Naive thymus-derived CD4-positive, alpha-beta T cell (primary cell): ENCODE measurements at places on chromosomes 3 and 15. TPM values are rescaled to one million over a fixed set of nuclear protein-coding genes. Genes with fewer than 3 reads are reported as not detected.

Gene TLR9
- total RNA-seq = 0.18 and 0.89 TPM in 2 replicates

Gene ADAMTS7
- total RNA-seq = not detected

Gene SMCO1
- not detected for total RNA-seq

GRCh38 chr3:176740906-176741663 lies 456.2 kb downstream of the TBL1XR1 start:
- DNase-seq = no peak

DNA sequence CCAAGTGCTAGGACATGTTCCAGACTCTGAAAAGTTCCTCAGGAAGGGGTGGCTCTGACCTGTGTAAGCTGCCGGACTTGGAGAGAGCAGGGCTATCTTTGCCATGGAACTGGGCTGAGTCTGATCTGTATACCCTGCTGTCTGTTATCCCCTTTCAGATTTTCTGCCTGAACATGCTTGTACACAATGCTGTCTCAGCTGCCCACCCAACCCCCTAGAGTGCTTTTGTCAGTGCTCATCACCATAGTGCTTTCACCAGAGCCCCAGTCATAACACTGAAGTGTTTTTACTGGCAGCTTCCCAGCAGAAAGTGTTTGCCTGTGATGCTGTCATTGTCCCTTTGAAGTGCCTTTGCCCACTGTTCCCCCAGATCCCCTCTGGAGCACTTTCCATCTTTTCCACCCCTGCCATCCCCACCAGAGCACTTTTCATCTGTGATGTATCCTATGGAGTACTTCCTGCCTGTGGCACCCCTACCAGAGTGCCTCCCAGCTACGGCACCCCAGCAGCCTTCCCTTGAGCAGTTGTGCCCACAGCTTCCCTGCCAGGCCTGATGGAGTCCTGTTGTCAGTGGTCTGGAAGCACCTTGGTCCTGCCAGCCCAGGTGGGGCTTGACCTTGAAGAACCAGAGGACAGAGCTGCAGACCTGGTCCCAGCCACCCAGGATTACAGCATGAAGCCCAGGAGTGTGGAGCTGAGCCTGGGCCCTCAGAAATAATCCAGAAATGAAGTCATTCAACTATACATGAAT lies 397.7 kb downstream of the DIPK2A start:
- DNase-seq = no peak

DNA sequence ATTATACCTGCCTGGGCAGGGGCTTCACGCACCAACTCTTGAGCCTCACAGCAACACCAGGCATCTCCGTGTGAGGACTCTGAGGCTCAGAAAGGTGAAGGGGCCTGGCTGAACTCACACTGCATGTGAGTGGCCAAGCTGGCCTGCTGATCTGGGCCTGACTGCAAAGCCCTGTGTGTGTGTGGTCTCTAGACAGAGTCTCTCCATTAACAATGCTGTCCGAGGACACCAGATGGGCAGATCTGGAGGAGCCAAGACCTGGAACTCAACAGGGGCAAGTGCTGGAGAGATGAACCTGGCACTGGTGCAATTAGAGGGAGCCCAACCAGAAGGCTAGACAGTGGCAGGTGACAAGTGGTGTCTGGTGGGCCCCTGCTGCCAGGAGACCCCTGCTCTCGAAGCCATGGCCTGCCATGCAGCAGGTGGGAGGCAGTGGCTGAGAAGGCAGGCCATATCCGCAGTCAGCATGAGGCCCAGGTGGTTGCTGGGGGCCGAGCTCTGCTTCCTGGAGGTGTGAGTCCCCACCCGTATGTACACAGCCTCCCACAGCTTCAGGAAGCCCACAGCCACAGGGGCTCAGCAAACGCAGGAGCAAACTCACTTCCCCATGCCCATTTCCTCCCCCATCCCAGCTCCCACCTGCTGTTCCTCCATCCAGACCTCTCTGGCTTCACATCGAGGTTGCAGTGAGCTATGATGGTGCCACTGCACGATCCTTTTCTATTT lies 39.0 kb downstream of the CYP11A1 start:
- no peak for DNase-seq

DNA sequence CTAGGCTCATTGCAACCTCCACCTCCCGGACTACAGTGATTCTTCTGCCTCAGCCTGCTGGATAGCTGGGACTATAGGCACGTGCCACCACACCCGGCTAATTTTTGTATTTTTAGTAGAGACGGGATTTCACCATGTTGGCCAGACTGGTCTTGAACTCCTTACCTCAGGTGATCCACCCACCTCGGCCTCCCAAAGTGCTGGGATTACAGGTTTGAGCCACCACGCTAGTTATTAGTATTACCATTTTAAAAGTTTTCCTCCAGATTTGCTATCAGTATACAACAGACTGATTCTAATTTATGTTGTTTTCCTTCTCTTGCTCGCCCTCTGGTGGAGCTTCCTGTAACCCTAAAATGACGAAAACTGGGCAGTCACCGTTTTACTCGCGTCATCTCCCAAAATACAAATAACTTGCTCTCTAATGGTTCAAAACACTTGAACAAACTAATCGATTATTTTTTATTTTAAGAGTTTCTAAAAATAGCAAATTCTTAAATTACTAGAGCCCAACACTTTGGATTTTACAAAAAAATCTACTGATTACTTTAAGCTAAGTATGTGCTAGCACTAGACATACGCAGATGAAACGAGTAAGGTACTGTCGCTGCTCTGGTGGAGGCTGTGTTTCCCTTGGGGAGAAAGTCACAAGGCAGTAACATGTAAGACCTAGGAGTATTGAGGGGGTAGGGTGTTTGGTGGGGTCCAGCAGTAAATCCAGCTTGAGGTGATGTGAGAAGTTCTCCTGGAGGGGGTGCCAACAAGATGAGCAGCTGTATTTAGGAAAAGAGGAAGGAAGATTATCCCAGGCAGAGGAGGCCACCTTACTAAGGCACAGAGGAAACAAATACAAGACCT lies 203.3 kb downstream of the MBNL1 start:
- DNase-seq = peak; percentile 57

GRCh38 chr3:33578325-33579177 lies 138.3 kb upstream of the UBP1 start:
- no peak for DNase-seq

DNA sequence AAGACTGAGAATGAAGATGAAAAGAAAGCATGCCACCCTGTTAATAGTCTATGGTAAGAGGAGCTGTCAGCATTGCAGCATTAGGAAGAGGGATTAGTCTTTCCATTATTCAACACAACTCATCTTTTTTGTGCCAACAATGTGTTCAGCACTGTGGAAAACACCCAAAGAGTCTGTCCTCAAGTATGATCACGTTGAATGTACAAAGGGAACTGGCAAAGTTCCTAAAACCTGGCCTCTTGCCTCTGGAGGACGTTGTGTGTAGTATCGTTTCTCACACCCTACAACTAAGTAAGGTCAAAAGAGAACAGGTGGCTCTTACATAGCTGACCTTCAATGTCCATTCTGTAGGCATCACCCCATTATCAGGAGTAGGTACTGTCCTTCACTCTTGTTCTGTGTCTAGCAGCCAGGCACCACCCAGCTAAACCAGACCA lies 147.9 kb upstream of the THBS1 start:
- DNase-seq = no peak

DNA sequence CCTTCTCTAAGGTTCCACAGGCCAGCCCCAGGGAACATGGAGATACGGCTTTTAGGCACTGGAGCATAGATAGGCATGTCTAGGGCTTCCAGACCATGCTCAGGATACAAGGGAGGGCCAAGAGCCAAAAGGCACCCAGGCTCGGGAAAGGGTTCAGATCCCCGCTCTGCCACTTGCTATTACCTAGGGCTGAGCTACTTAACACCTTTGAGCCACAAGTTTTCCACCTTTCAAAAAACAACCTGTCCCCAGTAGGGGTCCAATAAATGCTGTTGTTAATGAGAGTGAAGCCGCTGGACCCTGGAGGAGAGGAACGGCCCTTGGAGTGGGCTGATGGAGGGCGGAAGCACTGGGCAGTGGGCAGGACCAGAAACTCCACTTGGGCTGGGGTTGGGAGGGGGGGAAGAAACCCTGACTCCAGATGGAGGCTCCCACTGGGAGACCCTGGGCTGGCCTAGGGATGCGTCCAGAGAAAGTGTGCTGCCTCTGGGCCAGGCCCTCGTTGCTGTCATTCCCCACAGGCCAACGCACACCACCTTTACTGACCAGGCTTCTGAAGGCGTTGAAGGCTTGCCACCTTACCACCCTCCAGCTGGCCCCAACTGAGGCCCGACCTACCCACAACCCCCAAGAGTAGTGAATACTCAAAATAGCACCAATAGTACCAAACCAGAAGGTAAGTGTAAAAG lies 8.6 kb upstream of the ITPKA start:
- no peak for DNase-seq

Gene WDR93
- total RNA-seq = not detected in 2 replicates

DNA sequence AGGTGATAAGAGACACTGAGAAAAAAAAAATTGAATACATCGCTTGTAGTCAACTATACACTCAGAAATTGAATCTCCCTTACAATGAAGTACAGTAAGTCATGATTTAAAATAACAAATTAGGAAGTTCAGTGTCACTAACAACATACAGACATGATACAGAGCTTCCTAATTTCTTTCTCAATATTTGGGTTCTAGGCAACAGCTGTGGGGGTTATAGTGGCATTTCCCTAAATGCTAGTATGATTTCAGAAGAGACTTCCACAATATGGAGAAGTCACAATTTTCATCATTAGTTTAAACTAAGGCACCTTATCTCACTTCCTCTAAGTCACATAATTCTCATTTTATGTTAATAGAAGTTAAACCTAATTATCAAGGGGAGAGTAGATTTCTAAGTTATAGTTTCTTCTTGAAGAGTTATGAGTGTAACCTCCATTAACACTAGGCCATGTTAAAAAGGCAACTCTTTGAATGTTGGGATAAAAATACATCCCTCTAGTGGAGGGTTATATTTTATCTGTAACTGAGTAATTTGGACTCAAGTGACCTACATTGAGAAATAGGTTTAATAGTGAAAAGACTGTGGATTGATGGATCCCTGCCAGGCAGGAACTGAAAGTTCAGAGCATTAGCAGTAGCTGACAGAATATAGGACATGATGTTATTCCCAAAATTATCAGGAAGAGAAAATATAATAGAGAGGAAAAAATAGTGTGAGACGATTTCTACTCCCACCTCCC lies 286.0 kb upstream of the SUCLG2 start:
- DNase-seq = no peak

Gene BOC
- total RNA-seq = 0.05 TPM in 1 of 2 replicates, not detected in the other

Gene FBLN2
- total RNA-seq = not detected

Gene LSAMP
- not detected in 2 replicates for total RNA-seq

DNA sequence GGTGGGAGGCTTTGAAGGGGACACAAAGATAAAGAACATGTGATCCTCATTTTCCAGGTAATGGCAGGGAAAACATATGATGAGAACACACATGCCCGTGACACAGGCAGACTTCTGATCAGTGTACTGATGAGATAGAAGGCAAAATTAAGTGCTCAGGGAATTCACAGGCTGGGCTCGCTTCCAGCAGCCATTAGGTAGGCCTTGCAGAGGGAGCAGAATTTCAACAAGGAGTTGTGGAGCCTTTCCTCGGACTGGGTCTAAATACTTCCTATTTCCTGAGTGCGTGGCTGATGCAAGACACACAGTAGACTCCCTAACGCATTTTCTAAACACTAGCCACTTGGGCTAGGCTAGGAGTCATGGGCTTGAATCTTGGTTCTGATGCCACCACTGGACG lies 74.0 kb upstream of the ETV5 start:
- no peak for DNase-seq

DNA sequence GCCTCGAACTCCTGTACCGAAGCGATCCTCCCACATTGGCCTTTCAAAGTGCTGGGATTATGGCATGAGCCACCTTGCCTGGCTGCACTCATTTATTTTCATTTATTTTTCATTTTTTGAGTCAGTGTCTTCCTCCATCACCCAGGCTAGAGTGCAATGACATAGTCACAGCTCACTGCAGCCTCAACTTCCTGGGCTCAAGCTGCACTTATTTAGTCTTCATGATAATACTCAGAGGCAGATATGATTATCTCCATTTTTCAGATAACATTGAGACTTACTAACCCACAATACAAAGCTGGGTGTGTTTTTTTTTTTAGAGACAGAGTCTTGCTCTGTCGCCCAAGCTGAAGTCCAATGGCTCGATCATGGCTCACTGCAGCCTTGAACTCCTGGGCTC lies 10.0 kb downstream of the PRKCI start:
- no peak for DNase-seq

Gene LMAN1L
- total RNA-seq = 1.3 and 2.5 TPM in 2 replicates

- DNase-seq = no peak
Measured at GRCh38 chr3:78338405-78338804, 1298.5 kb downstream of the ROBO2 start.

GRCh38 chr15:34608517-34608916 lies 25.1 kb upstream of the GOLGA8B start:
- no peak for DNase-seq

Gene FGF12
- total RNA-seq = not detected

Gene SQOR
- 31.5 TPM for total RNA-seq

- DNase-seq = no peak
Measured at GRCh38 chr3:14319654-14320182, 82.7 kb upstream of the SLC6A6 start.

Gene HGD
- 0.38 and 0.44 TPM in 2 replicates for total RNA-seq

DNA sequence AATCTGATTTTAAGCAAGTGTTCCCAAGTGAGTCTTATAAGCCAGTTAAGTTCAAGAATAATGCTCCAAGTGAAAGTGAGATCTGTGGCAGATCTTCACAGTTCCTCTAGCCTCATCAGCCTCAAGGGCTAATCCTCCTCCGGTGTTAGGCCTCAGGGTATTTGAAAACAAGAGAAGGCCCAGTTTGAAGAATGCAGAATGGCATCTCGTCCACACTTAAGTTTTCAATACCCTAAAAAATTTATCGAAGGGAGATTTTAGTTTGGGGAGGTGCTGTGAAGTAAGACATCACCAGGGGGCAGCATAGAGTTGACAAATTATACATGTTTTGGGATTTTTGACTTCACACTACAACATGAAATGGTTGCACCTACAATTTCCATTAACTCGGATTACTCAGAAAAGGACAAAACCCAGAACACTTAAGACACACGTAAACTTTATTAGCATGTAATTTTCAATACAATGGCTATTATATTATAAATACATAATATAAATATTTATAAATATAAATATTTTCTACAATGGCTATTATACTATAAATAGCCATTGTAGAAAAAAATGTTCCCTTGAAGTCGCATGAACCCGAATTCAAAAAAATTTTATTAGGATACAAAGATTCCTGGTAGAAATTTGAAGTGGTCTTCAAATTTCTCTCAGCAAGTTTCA lies 2.3 kb upstream of the TMEM266 start:
- peak; percentile 41 for DNase-seq

GRCh38 chr3:29145360-29145759 lies 135.5 kb upstream of the RBMS3 start:
- no peak for DNase-seq

GRCh38 chr3:156685198-156685597 lies 10.8 kb downstream of the TIPARP start:
- DNase-seq = no peak

DNA sequence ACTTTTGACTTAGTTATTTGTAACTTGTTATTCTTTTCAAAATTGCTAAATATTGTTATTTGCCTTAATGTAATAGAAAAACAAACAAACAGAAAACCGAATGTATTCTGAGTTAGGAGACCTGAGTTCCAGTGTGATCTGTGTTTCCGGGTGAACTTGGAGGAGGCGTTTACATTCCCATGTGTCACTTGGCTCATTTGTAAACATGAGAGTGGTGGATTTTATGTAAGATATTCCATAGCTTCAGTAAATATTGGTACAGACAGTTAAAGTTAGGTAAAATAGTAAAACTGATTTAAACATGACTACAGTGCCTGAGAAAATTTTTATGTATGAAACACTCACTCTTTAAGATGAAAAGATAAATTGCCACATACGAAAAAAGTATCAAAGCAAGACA lies 287.3 kb upstream of the POU1F1 start:
- DNase-seq = no peak

Gene THPO
- total RNA-seq = not detected
